Body of pancreas (tissue), 4 donors: ENCODE measurements at places on chromosomes 11 and 22. TPM values are rescaled to one million over a fixed set of nuclear protein-coding genes. Genes with fewer than 3 reads are reported as not detected.

Gene KRTAP5-7
- total RNA-seq, result not detected

Gene TBX10
- total RNA-seq, result not detected

Gene CLDN5
- 80.4 TPM for total RNA-seq

Gene CNGA4
- total RNA-seq, result not detected

Gene RTN4R
- 1.8 TPM for total RNA-seq

Gene OR5A1
- total RNA-seq, result not detected

Gene CCND1
- 90.3 TPM for total RNA-seq

Gene FOLR3
- total RNA-seq, result not detected

Gene RAB3IL1
- total RNA-seq, result 11.5 TPM

Gene FXYD6
- total RNA-seq, result 23.9 TPM
